ENCODE measurements at places on chromosomes 4 and X. TPM values are rescaled to one million over a fixed set of nuclear protein-coding genes. Genes with fewer than 3 reads are reported as not detected.

DNA sequence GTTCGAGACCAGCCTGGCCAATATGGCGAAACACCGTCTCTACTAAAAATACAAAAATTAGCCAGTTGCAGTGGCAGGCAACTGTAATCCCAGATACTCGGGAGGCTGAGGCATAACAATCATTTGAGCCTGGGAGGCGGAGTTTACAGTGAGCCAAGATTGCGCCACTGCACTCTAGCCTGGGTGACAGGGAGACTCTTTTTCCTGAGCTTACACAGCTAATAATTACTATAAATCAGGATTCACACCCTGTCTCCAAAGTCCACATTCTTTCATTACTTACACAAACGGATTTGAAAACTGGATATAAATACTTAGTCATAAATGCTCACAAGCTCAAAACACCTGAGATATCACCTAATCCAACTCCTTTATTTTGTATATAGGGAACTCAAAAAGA lies 151.6 kb downstream of the LRBA start:
- no peak for DNase-seq

- no peak for DNase-seq
These were observed 74.5 kb upstream of the HS3ST1 start for GRCh38 chr4:11503166-11503565.

- DNase-seq, result no peak
These were observed 59.2 kb upstream of the GATB start for GRCh38 chr4:151820004-151820403.

- DNase-seq, result peak; percentile 73
These were observed 22.2 kb downstream of the APBB2 start for GRCh38 chr4:41192136-41192535.

DNA sequence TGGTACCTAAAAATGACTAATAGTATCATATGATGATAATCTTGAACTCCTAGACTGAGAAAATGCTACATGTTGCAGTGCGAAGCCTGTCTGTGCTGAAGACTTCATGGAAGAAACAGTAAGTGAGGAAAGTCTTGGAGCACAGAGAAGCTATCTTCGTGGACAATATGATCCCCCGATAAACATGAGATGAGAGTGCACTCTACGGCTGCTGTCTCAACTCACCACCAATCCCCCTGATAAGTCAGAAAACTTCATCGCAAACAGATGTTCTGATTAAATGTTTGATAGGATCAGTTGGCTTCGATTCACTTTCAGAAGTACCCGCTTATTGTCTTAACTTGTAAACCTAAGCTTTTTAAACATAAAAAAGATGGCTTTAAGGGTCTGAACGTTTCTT lies 130.2 kb downstream of the ELOVL6 start:
- no peak for DNase-seq

GRCh38 chr4:109334129-109335105 lies 32.0 kb upstream of the COL25A1 start:
- no peak for DNase-seq

DNA sequence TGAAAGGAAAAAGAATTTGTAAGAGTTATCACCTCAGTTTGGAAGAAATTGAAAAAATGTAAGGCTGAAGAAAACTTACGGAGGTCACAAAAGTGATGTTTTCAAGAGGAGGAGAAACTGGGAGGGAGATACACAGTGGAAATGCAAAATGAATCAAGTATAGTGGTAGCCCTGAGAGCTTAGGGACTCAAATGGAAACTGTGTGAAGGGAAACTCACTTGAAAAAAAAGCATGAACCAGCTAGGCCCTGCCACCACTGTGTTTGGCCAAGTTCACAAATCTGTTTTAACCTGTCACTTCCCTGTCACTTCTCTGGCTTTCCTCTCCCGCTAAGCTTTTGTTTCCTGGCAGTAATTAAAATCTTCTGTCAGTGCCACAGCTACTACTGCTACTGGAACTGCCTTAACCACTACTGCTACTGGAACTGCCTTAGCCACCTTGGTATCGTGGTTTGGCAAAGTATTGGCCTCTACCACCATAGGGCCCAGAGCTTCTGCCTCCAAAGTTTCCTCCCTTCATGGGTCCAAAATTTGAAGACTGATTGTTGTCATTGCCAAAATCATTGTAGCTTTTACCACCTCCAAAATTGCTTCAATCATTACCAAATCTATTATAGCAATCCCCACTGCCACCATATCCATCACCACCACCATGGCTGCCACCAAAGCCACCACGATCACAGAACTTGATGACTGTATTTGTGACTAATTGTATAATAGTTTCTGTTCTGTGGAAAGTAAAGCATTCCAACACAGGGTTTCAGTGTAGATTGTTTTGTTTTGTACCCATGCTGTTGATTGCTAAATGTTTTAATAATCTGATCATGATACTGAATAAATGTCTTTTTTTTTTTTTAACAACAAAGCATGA lies 41.5 kb downstream of the SMARCA5 start:
- DNase-seq, result peak; percentile 3

GRCh38 chr4:6230502-6230785 lies 30.1 kb upstream of the JAKMIP1 start:
- no peak for DNase-seq

- no peak for DNase-seq
These were observed 122.1 kb downstream of the REELD1 start for GRCh38 chr4:146336410-146336807.

DNA sequence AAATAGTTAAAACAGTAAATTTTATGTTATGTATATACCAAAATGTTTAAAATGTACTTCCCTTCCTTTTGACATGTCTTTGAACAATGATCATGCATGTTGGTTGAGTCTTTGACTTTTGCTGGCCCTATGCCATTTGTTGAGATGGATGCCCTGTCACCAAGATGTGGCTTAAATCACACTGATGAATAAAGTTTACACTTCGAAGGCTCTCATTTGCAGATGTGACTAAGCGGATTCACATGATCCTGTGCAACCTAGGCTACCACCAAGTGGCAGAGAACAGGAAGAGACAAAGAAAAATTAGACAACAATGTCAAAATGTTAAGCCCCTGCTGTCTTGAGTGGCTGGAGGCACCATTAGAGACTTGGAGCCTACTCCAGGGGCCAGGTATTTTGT lies 139.9 kb downstream of the RAB28 start:
- DNase-seq, result peak; percentile 30

HAND2 gene
- not detected for total RNA-seq

HSD17B11 gene
- 26.1 TPM for total RNA-seq

CLDN2 gene
- not detected for total RNA-seq

HMGB2 gene
- total RNA-seq, result 168 TPM

TMEM187 gene
- total RNA-seq, result 8.1 TPM

RAB33A gene
- 0.42 TPM for total RNA-seq

Data from M059J (cell line).